ENCODE measurements at places on chromosomes 16 and 17.
A peak's percentile ranks its signal among the peaks of the same experiment; 100 is the strongest.

GRCh38 chr17:80270836-80271235, 10.2 kb downstream of the RNF213 start:
- peak; percentile 79 for DNase-seq

- no peak for DNase-seq
Measured at GRCh38 chr17:42362245-42362961, 25.8 kb downstream of the STAT3 start.

DNA sequence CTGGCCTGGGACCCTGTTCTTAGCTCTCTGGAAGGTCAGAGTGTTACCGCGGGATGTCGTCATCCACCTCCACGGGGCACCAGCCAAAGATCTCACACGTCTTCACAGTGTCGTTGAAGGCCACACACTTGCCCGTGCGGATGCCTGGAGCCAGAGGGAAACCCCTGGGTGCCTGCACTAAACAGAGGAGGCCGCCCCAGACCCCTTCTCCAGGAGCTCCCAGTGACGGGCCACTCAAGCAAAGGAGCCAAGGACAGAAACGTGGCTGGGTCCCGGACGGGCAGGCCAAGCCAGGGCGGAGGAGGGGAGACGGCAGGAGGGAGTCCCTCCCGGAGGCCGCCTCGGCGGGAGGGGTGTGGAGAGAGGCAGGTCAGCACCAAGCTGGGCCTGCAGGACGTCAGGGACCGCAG, 11.0 kb upstream of the CAMKK1 start:
- no peak for DNase-seq

- DNase-seq = no peak
Measured at GRCh38 chr16:57482845-57483545, 3.3 kb downstream of the DOK4 start.

GRCh38 chr16:2973093-2973492, 3.9 kb downstream of the PAQR4 start:
- no peak for DNase-seq
